Fibroblast of upper back skin (primary cell): ENCODE measurements at places on chromosomes 5 and 9.

DNA sequence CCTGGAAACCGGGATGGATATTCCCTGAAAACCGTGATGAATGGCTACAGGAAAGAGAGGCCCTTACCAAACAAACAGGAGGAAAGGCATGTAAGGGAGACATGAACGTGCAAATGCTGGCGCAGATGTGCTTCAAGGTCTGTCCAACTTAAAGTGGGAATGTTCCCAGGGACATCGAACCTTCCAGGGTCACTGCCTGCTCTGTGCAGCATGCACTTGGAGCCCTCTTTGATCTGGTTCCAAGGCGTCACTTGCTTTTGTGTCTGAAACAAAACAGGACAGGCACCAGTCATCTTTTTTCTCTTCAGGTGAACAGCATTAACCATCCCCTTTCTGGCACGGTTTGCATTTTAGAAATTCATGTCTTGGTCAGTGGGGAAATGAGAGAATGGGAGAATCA, 479.4 kb downstream of the RASEF start:
- DNase-seq, result no peak

DNA sequence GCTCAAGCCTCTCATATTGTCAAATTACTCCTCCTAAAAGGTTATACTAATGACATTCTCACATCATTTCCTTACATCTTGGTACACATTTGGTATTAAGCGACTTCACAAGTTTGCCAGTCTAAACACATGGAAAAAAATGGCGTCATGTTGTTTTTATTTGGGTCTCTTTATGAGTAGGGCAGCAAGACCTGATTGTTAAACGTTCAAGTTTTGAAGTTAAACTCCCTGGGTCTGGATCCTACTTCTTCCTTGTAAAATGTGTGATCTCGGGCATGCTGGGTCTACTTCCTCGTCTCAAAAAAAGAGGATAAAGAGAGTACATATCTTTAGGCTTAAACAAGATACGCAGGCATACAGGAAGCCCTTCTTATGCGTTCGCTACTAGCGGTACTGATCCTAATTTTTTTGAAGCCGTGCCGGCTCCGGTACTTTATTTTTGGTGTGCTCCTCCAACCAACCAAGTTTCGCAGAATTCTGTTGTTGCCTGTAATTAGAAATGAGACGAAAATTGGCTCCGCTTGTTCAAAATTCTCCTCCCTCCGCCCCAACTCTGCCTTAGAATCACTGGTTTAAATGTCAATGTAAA, 596 bp upstream of the CDC37L1 start:
- DNase-seq, result no peak

DNA sequence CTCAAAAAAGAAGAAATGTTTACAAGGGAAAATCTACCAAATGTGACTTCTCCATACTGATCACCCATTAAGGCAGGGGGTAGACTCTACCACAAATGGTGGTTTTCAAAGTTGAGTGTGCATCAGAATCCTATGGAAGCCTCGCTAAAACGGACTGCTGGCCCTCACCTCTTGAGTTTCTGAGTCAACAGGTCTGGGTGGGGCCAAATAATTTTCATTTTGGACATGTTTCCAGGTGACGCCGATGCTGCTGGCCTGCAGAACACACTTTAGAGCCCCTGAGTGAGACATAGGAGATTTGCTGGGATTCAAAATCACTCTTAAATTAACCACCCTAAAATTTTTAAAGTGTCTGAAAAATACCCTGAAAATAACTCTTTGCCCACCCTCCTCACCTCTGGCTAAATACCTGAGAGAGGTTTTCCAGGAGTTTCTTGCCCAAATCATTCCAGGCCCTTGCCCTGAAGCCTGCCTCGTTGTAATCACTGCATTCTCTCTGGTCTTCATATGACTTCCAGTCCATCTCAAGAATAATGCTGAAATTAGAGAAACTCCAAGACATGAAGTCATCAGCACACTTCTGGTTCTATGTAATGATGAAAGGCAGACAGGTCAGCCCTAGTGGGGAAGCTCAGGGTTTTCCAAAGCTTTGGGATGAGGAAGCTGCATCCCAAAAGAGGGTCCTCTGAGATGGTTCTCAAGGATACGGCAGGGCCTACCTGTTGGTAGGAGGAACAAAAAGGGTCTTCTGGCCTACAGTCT, 18.2 kb downstream of the C9orf152 start:
- DNase-seq, result no peak

- DNase-seq, result no peak
Measured at GRCh38 chr9:78510035-78510434, 213.1 kb downstream of the PSAT1 start.

DNA sequence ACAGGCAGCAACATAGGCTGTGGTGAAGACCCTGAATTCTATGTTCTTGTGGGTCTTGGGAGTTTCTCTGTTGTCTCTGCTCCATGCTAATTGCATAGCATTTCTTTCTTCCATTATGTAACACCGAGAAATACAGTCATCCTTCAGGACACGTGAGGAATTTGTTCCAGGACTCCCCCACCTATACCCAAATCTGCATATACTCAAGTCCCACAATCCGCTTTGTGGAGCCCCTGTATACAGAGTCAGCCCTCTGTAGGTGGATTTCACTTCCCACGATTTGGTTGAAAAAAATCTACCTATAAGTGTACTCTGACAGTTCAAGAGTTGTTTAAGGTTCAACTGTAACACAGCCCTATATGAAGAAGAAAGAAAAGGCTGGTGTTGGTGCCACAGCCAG, 22.1 kb downstream of the ANKRD33B start:
- no peak for DNase-seq

- DNase-seq, result no peak
Measured at GRCh38 chr5:126348855-126349635, 74.2 kb upstream of the GRAMD2B start.

- DNase-seq, result no peak
Measured at GRCh38 chr5:148386041-148386440, 2.3 kb downstream of the FBXO38 start.

- DNase-seq, result no peak
Measured at GRCh38 chr5:99076723-99077640, 148.2 kb upstream of the CHD1 start.

DNA sequence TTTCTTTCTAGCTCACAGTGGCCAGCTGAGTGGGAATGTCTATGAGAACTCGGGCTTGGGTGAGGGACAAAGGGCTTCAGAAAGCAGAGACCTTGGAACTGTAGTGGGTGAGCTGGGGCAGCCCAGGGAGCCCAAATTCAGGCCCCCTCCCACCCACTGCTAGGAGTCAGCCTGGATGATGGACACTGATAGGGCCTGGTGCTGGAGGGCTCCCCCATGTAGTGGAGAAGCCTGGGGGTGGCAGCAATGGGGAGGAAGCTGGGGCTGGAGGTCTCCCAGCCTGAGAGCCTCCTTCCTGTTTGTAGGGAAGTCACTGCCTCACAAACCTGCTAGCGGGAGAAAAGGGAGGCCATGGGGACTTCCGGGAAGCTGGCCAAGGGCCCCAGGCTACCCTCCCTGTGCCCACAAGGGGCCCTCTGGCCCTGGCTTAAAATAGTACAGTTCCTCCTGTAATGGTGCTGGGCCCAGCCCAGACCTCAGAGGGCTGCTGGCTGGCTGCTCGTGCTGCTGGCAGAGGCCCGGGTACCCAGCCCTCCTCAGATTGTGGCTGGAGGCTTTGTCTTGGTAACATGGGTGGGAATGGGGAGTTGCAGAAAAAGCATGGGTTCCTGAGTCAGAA, 6.3 kb upstream of the NR5A1 start:
- no peak for DNase-seq

GRCh38 chr9:78622126-78622525, 325.2 kb downstream of the PSAT1 start:
- no peak for DNase-seq

DNA sequence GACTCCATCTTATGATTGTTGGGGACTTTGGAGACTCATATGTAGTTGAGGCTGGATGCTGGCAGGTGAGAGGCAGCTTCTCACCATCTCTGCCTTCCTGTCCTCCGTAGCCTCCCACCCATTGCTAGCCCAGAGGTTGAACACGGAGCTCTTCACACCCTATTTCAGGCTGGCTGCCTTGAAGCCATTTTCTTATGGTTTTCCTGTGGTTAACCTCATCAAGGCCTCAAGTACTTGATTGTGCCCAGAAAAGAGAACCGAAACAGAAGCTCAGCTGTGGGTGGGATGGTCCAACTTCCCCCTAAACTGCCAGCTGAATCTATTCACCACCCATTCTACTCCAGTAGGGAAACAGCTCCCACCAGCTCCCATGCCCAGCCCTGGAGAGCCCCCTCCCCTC, 102.9 kb downstream of the LIFR start:
- no peak for DNase-seq

GRCh38 chr5:121870489-121870888, 18.8 kb downstream of the FTMT start:
- peak; percentile 5 for DNase-seq

- DNase-seq, result peak; percentile 37
Measured at GRCh38 chr5:146447734-146448380, 724 bp downstream of the TCERG1 start.

- peak; percentile 26 for DNase-seq
Measured at GRCh38 chr9:101536938-101537337, 3.3 kb downstream of the RNF20 start.

- no peak for DNase-seq
Measured at GRCh38 chr9:113628621-113629020, 165.1 kb downstream of the RGS3 start.

DNA sequence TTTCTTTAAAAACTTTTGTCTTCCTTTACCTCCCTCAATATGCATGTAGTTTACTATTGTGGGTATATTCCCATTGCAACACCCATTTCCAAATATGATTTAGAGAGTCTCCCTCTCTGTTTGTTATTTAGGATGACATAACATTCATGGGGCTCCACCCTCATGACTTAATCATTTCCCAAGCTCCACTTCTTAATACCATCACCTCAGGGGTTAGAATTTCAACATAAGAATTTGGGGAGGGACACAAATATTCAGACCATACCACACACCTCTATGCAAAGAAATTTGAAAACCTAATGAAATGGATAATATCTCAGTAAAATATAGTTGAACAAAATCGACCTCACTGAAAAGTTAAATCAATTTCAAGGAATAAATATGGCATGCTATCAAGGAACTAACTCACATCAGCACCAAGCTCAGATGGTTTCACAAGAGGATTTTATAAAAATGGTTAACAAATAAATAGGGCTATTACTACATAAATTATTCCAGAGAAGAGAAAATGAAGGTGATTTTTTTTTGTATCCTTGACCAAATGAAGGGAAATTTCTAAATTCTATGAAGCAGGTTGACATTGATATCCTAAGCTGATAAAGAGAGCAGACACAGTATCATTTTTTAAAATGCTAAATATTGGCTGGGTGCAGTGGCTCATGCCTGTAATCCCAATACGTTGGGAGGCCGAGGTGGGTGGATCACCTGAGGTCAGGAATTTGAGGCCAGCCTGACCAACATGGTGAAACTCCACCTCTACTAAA, 20.2 kb upstream of the UBTD2 start:
- no peak for DNase-seq

DNA sequence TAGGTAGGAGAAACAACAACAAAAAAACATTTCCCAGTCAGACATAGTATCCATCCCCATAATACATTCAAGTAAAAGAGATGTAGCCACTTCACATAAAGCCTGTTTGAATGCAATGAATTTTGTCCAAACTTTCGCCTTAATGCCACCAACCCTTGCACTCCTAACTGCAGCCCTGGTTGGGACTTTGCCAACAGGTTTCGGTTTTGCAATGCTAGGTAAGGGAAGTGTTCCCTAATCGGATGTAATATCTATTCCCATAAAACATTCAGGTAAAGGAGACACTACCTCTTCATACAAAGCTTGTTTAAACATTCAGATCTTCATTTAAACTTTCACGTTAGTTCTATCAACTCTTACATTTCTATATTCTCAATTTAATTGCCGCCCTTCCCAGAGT, 336.1 kb downstream of the DRD1 start:
- DNase-seq, result no peak

DNA sequence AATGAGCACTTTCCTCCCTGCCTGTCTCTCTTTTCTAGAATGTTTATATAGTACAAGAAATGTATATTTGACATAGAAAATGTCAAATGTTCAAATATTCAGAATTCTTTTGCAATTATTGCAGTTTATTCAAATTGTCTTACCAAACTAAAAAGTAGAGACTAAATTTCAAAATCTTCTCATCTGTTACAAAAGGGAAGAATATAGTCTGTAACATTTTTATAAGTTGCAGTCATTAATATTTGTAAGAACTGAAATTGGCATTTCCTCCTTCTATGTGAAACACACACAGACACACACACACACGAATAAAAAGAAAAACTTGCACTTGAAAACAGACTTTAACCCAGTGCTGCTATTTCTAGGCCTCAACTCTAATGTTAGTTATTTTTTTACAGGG, 56.4 kb downstream of the NR3C1 start:
- DNase-seq, result no peak

- no peak for DNase-seq
Measured at GRCh38 chr5:57054671-57055070, 102.7 kb upstream of the MIER3 start.

- peak; percentile 62 for DNase-seq
Measured at GRCh38 chr5:111743512-111743911, 13.5 kb downstream of the NREP start.

DNA sequence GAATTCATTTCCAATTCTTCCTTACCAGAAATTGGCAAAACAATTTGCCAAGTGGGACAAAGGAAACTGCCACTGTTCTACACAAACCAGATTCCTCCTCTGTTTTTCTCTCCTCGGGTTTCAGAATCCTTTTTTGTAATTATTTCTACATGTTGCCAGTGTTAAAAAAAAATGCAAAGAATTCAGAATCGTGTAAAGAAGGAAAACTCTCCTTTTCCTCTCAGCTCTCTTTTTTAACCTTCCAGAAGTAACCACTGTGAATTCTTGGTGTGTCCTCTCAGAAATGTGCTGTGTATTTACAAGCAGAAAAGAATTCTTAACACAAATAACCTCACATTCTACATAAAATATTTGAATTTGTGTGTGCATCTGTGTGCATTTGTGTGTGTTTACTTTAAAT, 224.6 kb downstream of the DRD1 start:
- DNase-seq, result peak; percentile 31

DNA sequence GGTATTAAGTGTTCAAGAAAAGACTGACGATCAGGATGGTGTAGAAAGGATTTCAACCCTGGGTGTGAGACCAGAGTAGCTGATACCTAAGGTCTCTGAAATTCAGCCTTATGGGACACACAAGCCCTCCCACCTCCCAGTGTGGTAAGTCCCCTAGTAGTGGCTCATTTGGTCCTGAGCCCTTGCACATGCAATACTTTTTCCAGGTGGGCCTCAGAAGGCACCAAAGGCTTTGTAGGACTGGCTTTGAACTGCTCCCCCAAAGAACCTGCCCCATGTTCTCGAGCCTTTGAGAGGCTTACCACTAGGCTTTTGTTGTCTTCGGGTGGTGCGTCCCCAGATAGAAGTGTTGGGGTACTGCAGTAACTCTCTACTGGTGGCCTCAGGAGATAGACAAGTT, 803 bp downstream of the GARIN3 start:
- no peak for DNase-seq

- peak; percentile 46 for DNase-seq
Measured at GRCh38 chr9:90107726-90108655, 503.2 kb downstream of the GADD45G start.

- no peak for DNase-seq
Measured at GRCh38 chr5:10511741-10512640, 51.9 kb upstream of the ANKRD33B start.

GRCh38 chr5:139925650-139926640, 117.2 kb downstream of the NRG2 start:
- DNase-seq, result no peak
